Naive thymus-derived CD8-positive, alpha-beta T cell (primary cell): ENCODE measurements at places on chromosomes 12 and 14. TPM values are rescaled to one million over a fixed set of nuclear protein-coding genes. Genes with fewer than 3 reads are reported as not detected.
A peak's percentile ranks its signal among the peaks of the same experiment; 100 is the strongest.

DNA sequence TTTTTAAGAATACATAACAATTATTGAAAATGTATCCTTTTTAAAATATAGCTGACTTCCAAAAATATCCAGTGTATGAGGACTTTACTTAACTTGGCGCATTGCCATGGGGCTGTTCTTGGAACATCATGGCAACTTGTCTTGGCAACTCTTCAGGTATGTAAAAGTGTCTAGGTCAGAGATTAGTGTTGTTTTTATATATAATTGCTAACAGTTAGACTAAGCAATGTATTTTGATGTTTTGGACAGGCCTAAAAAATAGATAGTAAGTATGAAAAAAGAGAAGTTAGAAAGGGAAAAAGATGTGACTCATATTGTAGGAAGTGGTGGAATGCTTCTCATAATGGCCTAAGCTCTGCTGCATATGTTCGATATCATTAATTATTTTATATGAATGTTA lies 70.9 kb downstream of the MON2 start:
- no peaks in the 10 kb centered on the region for H3K4me1 ChIP-seq
- H3K27me3 ChIP-seq = no peaks in the 10 kb centered on the region
- H3K36me3 ChIP-seq = peaks cover 19% of the 10 kb centered on the region
- no peak overlapping the region for H3K27ac ChIP-seq
- DNase-seq = no peak
- H3K4me3 ChIP-seq = no peak overlapping the region

- no peak overlapping the region for H3K27ac ChIP-seq
- no peak for DNase-seq
- H3K4me3 ChIP-seq = no peak overlapping the region
- no peaks in the 10 kb centered on the region for H3K4me1 ChIP-seq
- H3K27me3 ChIP-seq = no peaks in the 10 kb centered on the region
- H3K36me3 ChIP-seq = no peaks in the 10 kb centered on the region
Observed at GRCh38 chr14:62420847-62421246, 624.4 kb downstream of the KCNH5 start.

IQSEC3 gene
- 1.1 TPM for polyA plus RNA-seq

DNA sequence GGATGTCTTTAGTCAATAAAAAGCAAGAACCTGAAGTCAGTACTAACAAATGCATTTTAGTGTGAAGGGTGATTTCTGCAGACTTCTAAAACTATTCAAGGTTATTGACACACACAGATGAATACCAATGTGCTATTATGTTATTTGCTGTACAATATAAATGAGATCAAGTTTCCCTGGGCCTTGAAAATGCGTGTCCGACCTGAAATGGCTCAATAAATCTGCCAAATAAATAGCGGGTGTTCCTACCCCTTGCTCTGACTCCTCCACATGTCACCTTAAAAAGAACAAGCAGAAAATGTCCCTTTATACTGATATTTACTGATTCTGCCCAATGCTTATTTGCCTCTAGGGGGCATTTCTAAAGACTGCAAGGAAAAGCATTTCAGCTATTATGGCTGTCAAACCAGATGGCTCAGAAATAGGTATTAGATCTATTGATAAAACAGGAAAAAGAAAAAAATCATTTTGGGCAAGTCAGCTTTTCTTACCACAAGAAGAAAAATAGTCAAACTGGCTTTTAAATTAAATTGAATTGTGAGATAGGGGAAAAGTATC lies 367.3 kb upstream of the KITLG start:
- H3K4me1 ChIP-seq = no peaks in the 10 kb centered on the region
- H3K27ac ChIP-seq = no peak overlapping the region
- peaks cover 2% of the 10 kb centered on the region for H3K27me3 ChIP-seq
- no peak for DNase-seq
- H3K36me3 ChIP-seq = no peaks in the 10 kb centered on the region

GRCh38 chr14:104794631-104794992 lies 936 bp downstream of the AKT1 start:
- peaks cover 3% of the 10 kb centered on the region for H3K36me3 ChIP-seq
- DNase-seq = no peak
- peaks cover 18% of the 10 kb centered on the region for H3K4me1 ChIP-seq
- H3K4me3 ChIP-seq = peak overlapping the region; percentile 83
- no peaks in the 10 kb centered on the region for H3K27me3 ChIP-seq

- DNase-seq = no peak
- H3K27me3 ChIP-seq = peaks cover 30% of the 10 kb centered on the region
- no peaks in the 10 kb centered on the region for H3K36me3 ChIP-seq
- no peak overlapping the region for H3K27ac ChIP-seq
- no peak overlapping the region for H3K4me3 ChIP-seq
Observed at GRCh38 chr14:61140271-61140670, 140.9 kb downstream of the TMEM30B start.

DNA sequence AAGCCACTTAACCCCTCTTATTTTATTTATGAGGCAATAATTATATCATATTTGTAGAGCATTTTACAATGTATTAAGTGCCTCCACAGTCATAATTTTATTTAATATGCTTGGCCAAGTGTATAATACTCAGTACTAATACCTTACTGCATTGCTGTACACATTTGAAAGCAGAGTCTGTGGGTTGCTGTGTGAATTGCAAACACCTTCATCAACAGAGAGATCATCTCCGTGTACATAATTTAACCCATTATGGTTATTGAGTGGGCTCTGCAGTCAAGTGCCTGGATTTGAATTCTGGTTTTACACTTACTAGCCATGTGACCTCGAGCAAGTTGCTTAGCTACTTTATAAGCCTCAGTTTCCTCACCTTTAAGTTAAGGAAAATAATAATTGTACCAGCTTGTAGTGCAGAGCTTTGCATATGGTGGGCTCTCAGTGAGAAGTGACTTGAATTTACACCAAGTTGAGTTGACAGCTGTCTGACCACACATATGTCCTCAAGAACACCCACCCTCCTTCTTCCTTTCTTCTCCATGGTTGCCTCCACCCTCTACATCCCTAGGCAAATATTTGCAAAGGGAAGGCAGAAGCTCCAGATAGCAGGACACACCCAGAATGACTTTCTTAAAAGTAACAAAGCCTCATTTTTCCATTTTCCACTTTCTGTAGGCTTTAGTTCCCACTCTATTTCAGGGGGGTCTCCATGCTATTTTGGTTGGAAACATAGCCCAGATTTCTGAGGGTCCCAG lies 12.3 kb downstream of the CRACR2A start:
- no peak for DNase-seq
- peaks cover 3% of the 10 kb centered on the region for H3K36me3 ChIP-seq
- no peaks in the 10 kb centered on the region for H3K27me3 ChIP-seq
- peak overlapping the region; percentile 24 for H3K27ac ChIP-seq

DNA sequence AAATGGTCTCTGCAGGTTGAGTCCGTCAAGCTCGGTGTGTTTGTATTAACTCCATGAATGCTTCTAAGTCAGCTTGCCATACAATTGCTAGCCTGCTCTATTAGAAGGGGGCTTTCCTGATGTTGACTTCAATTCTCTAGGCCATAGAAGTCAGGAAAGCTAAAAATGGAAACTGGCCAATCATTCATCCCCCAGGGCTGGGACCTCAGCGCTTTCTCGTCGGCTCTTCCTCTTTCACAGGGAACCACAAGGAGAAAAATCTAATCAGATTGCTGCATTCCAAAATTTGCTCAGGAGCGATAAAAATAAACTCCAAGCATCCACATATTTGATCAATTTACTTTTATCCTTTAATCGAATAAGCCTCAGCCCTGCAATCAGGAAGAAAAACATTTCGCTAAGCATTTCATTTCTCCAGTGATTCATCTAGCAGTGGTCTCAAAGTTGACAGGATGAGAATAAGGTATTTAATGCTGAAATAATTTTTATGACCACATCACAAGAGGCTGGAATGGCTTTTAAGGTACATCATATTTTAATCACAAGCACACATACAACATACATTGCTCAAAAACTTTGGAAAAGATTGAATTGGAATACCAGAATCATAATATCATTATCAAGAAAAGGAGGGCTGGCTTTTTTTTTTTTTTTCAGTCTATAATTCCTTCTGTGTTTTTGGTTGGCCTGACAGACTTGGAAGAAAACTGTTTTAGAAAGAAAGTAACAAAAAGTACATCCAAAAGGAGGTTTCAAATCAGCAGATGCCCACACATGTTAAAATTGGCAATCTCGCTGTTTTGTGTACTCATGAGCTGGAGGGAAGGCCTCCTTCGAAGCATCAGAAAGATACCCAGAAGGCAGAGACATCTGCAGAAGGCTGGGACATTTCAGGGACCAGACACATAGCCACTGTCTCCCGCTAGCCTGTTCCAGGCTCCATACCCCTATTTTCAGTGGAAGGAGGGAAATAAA lies 316.3 kb downstream of the NUAK1 start:
- no peaks in the 10 kb centered on the region for H3K4me1 ChIP-seq
- H3K36me3 ChIP-seq = no peaks in the 10 kb centered on the region
- no peak overlapping the region for H3K4me3 ChIP-seq
- DNase-seq = no peak
- H3K27me3 ChIP-seq = peaks cover 12% of the 10 kb centered on the region

SYCP3 gene
- polyA plus RNA-seq = not detected

SLC16A7 gene
- 27.1 TPM for polyA plus RNA-seq

- H3K27ac ChIP-seq = no peak overlapping the region
- no peaks in the 10 kb centered on the region for H3K36me3 ChIP-seq
Observed at GRCh38 chr14:58096731-58097130, 55.3 kb downstream of the ARMH4 start.

IFNG-AS1 gene
- 3.1 TPM for polyA plus RNA-seq
